ENCODE measurements at places on chromosomes 6 and 20.
A peak's percentile ranks its signal among the peaks of the same experiment; 100 is the strongest.

GRCh38 chr6:119043265-119043664 lies 35.2 kb downstream of the FAM184A start:
- DNase-seq: no peak

GRCh38 chr6:110813338-110814101 lies 1.7 kb downstream of the CDK19 start:
- DNase-seq: no peak

- peak; percentile 96 for DNase-seq
Measured at GRCh38 chr6:44387346-44388134, at the start of gene CDC5L. Gene CDC5L, plus strand, starts transcription at chr6:44387706. Its CDS starts 118 bp downstream, at chr6:44387824.

- peak; percentile 75 for DNase-seq
Measured at GRCh38 chr6:169977434-169978265, 226.2 kb downstream of the ERMARD start.

DNA sequence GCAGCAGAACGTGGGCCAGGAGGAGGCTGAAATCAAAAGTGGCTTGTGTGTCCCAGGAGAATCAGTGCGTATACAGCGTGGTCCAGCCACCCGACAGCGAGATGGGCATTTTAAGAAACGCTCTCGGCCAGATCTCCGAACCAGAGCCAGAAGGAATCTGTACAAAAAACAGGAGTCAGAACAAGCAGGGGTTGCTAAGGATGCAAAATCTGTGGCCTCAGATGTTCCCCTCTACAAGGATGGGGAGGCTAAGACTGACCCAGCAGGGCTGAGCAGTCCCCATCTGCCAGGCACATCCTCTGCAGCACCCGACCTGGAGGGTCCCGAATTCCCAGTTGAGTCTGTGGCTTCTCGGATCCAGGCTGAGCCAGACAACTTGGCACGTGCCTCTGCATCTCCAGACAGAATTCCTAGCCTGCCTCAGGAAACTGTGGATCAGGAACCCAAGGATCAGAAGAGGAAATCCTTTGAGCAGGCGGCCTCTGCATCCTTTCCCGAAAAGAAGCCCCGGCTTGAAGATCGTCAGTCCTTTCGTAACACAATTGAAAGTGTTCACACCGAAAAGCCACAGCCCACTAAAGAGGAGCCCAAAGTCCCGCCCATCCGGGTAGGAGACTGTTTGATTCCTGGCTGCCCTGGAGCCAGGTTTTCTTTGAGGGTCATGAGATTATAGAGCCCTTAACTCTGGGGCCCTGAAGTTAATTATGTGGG lies 75.3 kb downstream of the ASXL1 start:
- DNase-seq: peak; percentile 85

DNA sequence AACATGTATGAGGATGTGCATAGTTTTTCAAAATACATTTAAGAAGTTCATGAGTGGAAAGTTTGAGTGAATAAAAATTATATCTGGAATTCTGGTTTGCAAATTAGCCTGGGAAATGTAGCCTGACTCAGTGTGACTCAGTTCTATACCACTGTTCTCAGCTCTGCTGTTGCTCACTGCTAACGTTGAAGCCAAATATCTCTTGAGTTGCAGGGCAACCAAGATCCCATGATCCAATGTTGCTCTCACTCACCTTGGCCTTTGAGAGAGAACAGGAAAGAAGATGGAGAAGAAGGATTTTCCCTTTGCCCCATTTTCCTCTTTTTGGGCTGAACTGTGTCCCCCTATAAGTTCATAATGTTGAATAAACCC lies 28.9 kb downstream of the PSMB9 start:
- DNase-seq: no peak

DNA sequence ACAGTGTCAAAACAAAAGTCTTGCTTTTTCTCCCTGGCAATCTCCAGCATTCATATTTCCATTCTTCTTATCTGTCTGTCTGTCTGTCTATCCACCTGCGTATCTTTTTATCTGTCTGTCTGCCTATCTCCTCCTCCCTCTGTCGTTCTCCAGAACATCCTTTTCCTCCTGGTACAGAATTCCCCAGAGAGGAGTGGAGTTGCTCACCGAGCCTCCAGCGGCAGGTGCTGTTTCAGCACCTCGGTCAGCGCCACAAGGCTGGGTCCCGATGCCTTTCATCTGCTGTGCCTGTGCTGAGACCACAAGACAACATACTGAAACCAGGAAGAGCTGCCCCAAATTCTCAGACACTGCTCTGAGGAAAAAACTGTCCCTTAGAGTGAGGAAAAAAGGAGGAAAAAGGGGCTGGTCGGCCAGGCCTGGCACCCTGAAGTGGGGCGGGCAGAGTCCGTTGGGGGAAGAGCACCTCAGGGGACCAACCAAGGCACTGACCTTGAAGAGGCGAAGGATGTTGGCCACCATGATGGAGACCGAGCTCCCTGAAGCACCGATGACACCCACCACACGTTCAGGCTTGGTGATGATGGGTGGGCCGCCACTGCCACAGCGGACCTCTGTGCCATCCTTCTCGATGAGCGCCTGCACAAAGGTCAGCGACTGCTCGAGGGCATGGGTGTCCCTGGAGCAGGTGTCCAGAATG lies 13.3 kb downstream of the GRM4 start:
- DNase-seq: no peak

DNA sequence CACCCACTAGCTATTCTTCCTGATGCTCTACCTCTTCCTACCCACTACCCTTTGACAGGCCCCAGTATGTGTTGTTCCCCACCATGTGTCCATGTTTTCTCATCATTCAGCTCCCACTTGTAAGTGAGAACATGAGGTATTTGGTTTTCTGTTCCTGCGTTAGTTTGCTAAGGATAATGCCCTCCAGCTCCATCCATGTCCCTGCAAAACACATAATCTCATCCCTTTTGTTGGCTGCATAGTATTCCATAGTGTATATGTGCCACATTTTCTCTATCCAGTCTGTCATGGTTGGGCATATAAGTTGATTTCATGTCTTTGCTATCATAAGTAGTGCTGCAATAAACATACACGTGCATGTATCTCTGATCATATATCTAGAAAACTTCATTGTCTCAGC lies 218.3 kb upstream of the STXBP5 start:
- DNase-seq: no peak

GRCh38 chr6:34953061-34954025 lies 64.3 kb downstream of the ANKS1A start:
- no peak for DNase-seq

DNA sequence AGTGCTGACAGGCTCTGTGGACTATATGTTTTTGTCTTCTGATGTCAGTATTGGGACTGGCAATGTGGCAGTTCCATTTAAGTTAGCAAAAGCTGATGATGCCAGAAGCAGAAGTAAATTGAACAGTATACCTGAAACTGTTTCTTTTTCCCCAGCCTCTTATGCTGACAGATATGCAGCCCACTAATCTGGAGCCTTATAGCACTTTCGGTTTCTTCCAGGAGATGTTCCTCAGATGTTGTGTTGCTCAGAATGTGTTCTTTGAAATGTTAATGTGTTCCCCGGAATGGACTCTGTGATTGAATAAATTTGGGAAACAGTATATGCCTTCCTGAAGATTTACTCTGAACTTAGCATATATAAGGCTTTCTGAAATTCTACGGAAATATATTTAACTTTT lies 80.7 kb upstream of the MRAP2 start:
- DNase-seq: no peak

- DNase-seq: peak; percentile 65
Measured at GRCh38 chr6:3867641-3868502, 18.7 kb downstream of the FAM50B start.

- DNase-seq: no peak
Measured at GRCh38 chr20:57894096-57894495, 184.3 kb upstream of the PMEPA1 start.

- peak; percentile 79 for DNase-seq
Measured at GRCh38 chr20:57053793-57054552, 212.5 kb downstream of the BMP7 start.

DNA sequence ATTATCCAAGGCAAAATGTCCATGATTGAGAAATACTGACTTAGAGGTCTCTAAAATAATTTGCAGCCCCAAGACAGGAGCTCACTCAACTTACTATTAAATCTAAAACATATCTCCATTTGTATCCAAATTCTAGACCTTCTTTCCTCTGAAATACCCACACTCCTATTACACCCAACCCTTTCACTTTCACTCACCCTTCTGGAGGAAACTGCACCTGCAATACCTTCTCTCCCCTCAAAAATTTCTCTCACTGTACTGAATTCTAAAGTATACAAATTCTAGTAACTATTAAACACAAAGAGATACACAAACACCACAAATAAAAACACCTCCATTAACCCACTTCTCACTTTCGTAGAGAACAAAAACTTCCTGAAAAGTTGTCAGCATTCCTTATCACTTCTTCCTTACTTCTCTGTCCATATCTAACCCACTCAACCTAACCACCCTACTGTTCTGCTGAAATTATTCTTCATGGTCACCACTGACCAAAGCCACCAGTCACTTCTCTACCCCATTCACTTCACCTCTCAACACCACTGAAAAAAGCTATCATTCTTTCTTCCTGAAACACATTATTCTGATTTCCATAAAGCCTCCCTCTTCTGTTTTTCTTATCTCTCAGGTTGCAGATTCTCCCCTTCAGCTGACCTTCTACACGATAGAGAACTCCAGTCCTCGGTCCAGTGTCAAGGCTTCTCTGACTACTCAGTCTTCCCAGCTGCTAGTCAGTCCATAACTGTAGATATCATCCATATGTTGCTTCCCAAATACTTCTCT lies 12.0 kb downstream of the LMBRD1 start:
- DNase-seq: no peak

- no peak for DNase-seq
Measured at GRCh38 chr20:39318911-39319310, 356.8 kb downstream of the DHX35 start.

DNA sequence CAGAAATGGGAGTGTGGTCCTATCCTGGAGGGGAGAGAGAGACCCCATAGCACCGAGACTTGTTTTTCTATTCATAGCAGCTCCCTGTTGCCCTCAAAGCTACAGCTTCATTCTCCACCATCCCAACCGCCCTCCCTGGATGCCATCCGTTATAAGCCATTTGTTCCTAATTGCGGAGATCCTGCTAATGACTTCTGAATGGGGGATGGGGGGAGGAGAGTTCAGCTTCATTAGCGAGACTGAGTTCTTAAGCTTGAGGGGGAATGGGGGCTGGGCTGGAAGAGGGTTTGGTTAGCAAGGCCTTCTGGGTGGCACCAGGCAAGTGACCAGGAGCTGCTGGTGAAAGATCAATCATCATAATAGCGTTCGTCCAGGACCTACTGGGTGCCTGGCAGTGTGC lies 27.1 kb downstream of the FOXP4 start:
- DNase-seq: no peak

- DNase-seq: no peak
Measured at GRCh38 chr20:24784607-24785006, 164.5 kb upstream of the CST7 start.

DNA sequence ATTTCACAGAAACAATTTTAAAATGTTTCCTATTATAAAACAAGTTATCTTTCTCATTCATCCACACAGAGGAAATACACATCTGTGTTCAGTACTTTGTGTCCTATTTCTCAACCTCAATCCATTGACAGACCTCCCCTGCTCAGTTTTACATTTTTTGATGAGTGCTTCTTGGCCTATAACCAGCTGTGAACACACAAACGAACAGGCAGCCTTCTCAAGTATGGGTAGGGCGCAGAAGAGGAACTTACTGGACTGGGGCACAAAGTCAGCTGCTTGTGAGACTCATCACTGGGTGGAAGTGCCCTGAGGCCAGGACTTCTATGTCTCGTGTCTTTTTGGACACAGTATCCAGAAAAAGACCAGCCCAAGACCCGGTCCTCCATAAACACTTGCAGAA lies 2.8 kb downstream of the RPS6KA2 start:
- DNase-seq: no peak

DNA sequence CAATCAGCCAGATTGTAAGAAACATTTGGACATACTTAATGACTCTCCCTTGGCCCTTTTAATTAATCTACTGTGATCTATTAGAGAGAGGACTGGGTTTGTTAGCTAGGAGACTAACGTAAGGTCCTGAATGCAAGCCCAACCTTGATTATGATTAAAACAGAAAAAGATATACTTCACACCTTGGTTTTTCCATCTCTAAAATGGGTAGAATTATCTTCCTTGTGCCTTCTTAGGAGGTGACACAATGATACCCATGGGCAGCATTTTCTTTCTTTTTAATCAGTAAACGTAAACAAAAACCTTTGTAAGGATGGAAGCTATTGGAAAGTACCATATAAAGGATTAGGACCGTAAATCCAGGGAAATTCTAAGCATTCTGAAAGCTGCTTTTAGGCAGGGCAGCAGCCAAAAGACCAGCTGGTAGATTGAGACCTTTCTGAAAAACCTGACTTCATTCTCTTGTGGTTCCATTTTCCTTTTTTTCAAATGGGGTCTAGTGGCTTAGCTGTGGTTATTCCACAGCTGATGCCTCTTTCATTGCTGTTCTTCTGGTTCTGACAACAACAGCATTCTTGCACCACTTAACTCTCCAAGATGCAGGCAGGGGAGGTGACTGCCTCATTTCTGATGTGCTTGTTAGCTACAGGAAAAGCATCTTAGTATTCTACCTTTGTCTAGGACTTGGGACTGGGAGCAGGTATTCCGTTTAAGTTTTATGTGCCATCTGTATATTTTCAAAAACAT lies 27.4 kb downstream of the RREB1 start:
- DNase-seq: no peak

DNA sequence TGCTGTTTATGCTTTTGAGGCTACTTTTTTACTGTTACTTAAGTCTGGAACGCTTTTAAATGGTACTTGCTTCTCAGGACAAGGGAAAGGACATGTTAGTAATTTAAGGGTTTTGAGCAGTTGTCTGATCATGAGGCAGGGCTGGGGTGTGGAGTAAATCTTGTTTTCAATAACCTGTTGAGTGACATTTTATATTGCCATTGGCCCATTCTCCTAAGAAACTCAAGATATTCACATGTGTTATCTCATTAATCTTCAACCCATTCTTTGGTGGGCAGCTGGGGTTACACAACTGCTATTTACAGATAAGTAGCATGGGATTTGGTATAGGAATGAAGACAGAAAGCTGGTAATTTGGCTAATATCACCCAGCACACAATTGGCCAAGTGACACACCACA lies 44.6 kb upstream of the IL17A start:
- DNase-seq: no peak

DNA sequence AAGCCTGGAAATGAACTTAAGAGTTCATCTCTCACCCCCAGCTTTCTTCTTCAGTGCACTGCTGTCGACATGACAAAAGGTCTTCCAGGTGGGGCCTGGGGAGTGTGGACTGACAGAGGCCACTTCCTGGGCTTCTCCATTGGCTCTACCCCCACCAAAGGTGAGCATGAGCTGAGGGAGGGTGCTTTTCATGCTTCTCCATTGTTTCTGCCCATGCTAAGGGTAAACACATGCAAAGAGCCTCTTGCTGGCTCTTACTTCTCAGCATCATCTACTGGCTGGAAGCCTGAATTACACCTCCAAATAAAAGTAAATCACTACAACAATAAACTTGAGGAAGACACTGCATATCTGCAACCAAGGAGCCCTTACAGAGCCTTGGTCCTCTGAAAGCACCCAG lies 227.2 kb downstream of the EPM2A start:
- no peak for DNase-seq

- peak; percentile 99 for DNase-seq
Measured at GRCh38 chr20:50415516-50416268, 94.5 kb upstream of the PTPN1 start.

GRCh38 chr20:55569084-55569483 lies 436.2 kb downstream of the CBLN4 start:
- DNase-seq: no peak

GRCh38 chr20:57400821-57401564 lies 9.8 kb downstream of the RBM38 start:
- DNase-seq: no peak

Data from mesenteric fat pad (tissue), 1 donor.